ENCODE measurements at places on chromosomes 5 and 9.

- no peak for DNase-seq
These were observed 53.4 kb downstream of the DUSP1 start for GRCh38 chr5:172717481-172718195.

- DNase-seq: no peak
These were observed 779.9 kb upstream of the CDH6 start for GRCh38 chr5:30413540-30413939.

DNA sequence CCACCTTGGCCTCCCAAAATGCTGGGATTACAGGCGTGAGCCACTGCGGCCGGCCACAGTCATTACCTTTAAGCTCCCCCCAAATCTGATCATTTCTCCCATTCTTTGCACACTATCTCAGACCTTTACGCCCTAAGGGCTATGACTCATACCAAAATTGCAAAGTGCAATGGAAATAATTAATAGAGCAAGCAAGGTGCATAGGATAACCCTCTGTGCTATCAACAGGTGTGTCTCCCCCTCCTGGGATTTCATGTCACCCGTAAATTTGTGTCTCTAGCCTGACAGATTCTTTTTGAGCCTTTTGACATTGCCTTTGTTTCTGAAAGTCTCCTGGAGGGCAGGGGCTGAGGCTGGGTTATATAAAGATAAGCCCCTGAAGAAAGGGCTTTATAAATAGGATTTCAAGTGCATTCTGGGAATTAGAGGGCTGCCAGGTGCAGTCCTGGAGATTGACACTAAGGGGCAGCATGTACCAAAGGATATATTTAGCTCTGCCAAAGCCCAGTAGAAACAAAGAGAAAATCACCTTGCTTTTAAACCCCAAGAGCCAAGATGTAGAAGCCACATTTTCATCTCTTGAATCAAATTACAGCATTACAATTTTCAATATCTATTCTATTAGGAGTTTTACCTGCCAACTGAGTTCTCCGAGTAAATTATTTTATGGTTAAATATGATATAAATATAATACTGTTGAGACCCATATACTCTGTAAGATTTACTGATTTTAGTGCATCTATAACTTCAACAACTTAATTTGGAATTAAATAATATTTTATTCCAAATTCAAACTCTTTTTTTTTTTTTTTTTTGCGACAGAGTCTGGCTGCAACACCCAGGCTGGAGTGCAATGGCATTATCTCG lies 18.2 kb downstream of the S100Z start:
- peak; percentile 31 for DNase-seq

GRCh38 chr5:2996248-2996647 lies 244.8 kb upstream of the IRX2 start:
- no peak for DNase-seq

DNA sequence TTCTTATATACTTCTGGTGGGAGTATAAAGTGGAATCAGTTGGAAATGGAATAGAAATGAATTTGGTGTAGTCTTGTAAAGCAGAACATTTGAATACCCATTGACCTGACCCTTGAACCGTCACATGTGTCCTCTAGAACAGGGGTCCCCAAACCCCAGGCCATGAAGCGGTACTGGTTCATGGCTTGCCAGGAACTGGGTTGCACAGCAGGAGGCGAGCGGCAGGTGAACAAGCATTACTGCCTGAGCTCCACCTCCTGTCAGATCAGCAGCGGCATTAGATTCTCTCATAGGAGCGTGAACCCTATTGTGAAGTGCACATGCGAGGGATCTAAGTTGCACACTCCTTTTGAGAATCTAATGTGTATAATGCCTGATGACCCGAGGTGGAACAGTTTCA lies 80.0 kb downstream of the RANBP17 start:
- no peak for DNase-seq
